EH (cell line): ENCODE measurements at places on chromosomes 3 and 15.

DNA sequence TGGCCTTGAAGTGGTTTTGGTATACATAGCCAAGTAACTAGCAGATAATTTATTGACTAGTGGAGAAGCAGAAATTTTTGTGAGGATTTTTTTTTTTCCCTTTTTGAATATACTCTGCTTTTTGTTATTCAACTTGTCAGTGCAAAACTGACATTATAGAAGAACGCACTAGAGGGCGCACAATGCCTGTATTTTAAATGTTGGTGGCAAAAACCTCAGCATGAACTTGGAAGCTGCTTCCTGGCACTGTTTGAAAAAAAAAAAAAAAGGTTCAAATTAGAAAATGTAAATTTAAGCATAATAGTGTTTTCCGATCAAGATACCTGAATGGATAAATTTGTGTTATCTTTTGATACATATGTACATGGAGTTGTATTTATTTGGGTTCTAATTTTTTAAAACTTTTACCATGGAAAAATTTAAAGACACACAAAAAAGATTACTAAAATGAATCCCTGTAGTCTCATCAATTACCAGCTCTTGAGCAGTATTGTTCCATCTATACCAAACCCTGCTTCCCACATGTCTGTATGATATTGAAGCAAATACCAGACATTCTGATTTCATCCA, 56.0 kb downstream of the SLC25A26 start:
- peak; percentile 73 for DNase-seq

DNA sequence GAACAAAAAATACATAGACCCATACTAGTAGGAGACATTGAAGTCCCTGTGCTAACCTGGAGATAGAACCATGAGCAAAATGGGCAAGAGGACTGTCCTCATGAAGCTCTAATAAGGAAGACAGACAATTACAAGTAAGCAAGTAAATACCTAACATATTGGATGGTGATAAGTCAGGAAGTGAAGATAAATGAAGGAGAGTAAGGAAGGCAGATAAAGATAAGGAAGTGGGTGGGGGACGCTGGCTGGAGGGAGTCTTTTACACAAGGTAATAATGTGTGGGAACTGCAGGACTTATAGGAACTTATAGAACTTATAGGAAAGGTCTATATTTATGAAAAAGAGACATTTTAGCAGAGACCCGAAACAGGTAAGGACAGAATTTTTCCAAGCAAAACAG, 148.9 kb upstream of the ABI3BP start:
- DNase-seq, result no peak

DNA sequence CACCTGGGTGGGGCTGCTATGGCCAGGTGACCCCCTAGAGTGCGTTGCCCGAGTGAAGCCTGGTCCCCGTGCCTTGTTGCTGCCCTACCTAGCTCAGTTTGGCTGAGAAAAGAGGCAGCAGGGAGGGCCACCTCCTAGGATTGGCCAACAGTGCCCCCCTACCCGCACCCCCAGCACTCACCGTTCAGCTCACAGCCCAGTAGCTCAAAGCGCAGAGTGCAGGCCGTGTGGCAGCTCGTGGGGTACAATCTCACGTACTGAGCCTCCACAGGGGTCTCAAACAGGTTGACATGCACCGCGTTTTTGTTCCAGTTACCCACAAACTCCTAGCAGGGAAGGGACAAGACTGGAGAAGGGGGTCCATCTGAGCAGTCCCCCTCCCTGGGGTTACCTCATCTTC, 7.6 kb downstream of the MFGE8 start:
- DNase-seq, result no peak

DNA sequence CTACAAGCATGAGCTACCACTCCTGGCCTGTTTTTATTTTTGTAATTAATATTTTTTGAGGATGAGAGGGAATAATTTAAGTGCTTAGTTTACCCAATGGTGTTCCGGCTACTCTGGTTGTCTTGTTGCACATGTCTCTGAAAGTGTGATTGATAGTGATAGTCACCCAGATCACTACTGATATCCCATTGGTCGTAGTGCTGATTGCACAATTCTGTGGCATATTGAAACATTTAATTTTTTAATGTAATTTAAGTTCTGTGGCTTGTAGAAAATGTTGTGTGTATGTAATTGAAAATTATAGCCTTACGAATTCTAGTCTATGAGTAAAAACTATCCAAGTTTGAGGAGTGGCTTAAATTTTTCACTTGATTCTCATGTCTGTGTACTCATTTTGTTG, 11.9 kb downstream of the ARIH2 start:
- no peak for DNase-seq

- DNase-seq, result peak; percentile 60
Measured at GRCh38 chr3:52456169-52456799, 880 bp downstream of the NISCH start.
